ENCODE measurements at places on chromosomes 4 and X. TPM values are rescaled to one million over a fixed set of nuclear protein-coding genes. Genes with fewer than 3 reads are reported as not detected.

The HPSE gene
- 2.6 TPM for polyA plus RNA-seq

The SULT1B1 gene
- 2.6 TPM for polyA plus RNA-seq

The MAGEB10 gene
- 0.13 TPM for polyA plus RNA-seq

The GLRA2 gene
- 0.47 TPM for polyA plus RNA-seq

The RNF175 gene
- 6.9 TPM for polyA plus RNA-seq

The MTMR8 gene
- polyA plus RNA-seq: 2.2 TPM

The ATP5ME gene
- polyA plus RNA-seq: 174 TPM

The REPS2 gene
- 14.0 TPM for polyA plus RNA-seq

The WAS gene
- 3.7 TPM for polyA plus RNA-seq

The BMPR1B gene
- 0.94 TPM for polyA plus RNA-seq

The SLC10A7 gene
- polyA plus RNA-seq: 22.2 TPM

The ARSD gene
- 49.0 TPM for polyA plus RNA-seq

The RAPGEF2 gene
- polyA plus RNA-seq: 45.6 TPM

The CTAG1B gene
- polyA plus RNA-seq: not detected

The NDUFB11 gene
- 82.5 TPM for polyA plus RNA-seq

The SRPK3 gene
- 1.2 TPM for polyA plus RNA-seq

The PRR27 gene
- 0.05 TPM for polyA plus RNA-seq

The CXorf65 gene
- polyA plus RNA-seq: not detected

The GCNA gene
- 2.9 TPM for polyA plus RNA-seq

Data from right lung (tissue), 10 donors.